ENCODE measurements at places on chromosomes 5 and 9. TPM values are rescaled to one million over a fixed set of nuclear protein-coding genes. Genes with fewer than 3 reads are reported as not detected.

GABRA1 gene
- polyA plus RNA-seq: not detected

MAPK9 gene
- polyA plus RNA-seq: 34.9 TPM

DNA sequence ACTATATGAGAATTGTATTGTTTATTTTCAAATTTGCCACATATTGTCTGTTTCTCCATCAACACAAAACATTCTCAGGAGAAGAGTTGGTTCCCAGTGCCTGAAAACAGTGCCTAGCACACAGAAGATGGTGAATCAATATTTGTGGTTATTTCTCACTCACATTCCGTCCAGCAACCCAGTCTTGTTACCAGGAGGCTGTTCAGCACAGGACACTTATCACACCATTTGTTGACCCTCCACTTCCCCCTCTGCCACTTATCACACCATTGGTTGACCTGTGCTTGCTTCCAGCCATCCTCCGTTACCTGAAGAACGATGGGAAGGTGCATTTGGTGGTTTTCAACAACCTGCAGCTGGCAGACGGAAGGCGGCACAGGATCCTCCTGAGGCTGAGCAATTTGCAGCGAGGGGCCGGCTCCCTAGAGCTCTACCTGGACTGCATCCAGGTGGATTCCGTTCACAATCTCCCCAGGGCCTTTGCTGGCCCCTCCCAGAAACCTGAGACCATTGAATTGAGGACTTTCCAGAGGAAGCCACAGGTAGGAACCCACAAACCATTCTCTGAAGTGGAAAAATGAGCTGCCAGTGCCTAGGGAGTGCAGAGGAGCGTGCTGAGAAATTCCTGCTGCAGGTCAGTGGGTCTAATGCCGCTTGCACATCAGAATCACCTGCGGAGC lies 20.5 kb downstream of the THBS4 start:
- H3K27me3 ChIP-seq: no peaks in the 10 kb centered on the region
- no peak for DNase-seq
- no peaks in the 10 kb centered on the region for H3K4me1 ChIP-seq
- no peak overlapping the region for H3K27ac ChIP-seq
- no peak overlapping the region for H3K4me3 ChIP-seq
- no peaks in the 10 kb centered on the region for H3K36me3 ChIP-seq

- no peaks in the 10 kb centered on the region for H3K4me1 ChIP-seq
- H3K36me3 ChIP-seq: no peaks in the 10 kb centered on the region
- no peak for DNase-seq
- no peak overlapping the region for H3K27ac ChIP-seq
- no peak overlapping the region for H3K4me3 ChIP-seq
These were observed 228.4 kb upstream of the PPP1R2B start for GRCh38 chr5:156621719-156622118.

GRCh38 chr9:92960561-92961290 lies 13.4 kb downstream of the FGD3 start:
- no peaks in the 10 kb centered on the region for H3K27me3 ChIP-seq
- no peaks in the 10 kb centered on the region for H3K36me3 ChIP-seq
- DNase-seq: no peak
- H3K27ac ChIP-seq: peak overlapping the region; percentile 38
- H3K4me3 ChIP-seq: peak overlapping the region; percentile 31

Measured in CD8-positive, alpha-beta memory T cell (primary cell).